T-helper 2 cell (primary cell): ENCODE measurements at places on chromosomes 12 and 14.
A peak's percentile ranks its signal among the peaks of the same experiment; 100 is the strongest.

DNA sequence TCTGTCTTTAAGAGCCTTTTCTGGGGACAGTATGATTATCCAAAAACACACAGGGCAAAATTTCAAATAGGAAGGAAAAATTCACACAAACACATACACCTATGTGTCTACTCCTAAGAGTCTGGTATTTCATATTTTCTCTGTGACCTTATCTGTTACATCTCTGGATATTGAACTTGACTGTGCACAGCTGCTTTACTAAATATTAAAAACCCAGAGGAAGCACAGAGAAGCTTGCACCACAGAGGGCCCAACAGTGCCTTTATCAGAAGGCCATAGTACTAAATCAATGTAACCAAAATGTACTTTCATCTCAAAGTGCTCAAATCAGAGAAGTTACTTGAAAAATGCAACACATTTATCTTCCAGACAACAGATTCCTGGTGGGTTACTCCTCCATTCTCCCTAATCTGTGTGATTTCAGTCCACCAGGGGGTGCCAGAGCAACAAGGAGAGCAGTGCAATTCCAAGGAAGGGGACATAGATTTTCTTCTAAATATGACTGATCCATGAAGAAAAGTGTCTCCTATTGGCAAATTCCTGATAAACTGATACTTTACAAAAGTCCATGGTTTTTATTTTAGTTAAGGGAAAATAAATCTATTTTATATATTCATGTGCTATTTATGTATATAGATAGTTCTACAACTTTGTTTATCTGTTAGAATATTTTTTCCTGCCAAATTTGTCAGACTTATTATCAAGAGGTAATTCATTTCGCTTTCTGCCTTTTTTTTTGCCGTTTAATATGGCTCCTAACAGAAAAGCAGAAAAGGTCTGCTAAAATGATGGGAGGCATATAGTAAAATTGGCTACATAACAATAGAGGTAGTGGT, 617.6 kb downstream of the LRFN5 start:
- no peak for DNase-seq

DNA sequence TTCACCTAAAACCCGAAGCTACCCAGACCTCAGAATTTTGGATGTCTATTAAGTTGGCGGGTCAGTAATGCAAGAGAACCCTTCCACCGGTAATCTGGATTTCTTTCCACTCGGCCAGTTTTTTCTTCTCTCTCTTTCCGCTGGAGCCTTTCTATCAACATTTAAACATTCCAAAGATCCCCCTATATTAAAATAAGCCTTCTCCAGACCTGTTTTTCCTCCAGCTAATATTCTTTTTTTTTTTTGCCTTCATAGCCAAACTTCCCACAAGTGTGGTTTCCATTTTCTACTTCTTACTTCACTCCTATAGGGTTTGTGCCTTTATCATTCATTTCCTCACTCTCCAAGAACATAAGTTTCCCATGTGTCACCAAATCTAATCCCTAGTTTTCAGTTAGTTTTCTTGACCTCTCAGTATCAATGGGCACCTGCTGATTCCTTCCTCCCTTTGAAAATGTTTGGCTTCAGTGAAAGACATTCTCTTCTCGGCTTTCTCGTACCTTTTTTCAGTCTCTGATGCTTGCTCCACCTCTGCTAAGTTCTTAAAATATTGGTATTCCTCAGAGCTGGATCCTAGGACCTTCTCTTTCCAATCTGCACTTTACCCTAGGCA, 583 bp upstream of the SDR39U1 start:
- DNase-seq, result no peak

DNA sequence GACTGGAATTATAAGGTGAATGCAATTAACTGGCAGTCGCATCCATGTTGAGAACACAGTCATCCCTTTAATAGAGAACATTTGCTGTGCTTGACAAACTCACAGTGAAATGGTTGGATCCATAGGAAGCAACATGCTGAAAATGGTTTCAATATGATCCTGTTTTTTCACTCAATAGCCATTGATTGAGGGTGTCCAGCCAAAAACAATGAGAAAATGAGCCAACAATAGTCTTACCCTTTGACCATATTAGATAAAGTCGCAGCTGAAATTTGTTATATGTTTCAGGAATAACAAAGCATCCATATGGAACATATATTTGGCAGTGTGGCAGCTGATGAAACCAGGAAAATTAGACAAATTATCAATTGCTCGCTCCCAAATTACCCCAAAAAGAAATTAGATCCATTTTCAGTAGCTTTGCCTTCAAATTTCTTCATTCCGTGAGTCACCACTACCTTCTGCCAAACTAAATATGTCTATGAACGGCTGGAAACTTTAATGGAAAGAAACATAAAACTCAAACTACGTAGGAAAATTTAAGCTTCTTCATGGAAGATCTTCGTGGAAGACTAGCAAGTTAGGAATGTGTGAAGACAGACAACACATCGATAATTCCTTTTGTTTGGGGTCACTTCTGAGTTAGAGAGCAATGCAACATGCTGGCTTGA, 17.4 kb downstream of the IGF1 start:
- no peak for DNase-seq

- no peak for DNase-seq
Measured at GRCh38 chr12:91651728-91652127, 469.1 kb upstream of the DCN start.

DNA sequence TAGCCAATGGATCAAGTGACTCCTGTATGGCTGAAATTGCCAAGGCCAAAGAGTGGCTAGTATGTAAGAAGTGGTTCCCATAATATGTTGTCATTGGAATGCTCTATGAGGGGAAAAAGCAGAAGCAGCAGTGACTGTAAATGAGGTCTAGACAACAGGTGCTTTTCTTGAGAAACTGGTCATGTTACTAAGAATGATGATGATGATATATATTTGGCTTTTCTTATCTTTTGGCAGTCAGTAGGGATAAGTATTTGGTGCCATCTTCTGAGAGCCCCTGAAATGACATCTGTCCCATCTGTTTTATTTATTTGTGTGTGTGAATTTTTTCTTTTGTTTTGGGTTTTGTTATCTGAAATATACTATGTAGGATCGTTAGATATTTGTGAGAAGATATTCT, 141.7 kb downstream of the SYT1 start:
- DNase-seq, result no peak

DNA sequence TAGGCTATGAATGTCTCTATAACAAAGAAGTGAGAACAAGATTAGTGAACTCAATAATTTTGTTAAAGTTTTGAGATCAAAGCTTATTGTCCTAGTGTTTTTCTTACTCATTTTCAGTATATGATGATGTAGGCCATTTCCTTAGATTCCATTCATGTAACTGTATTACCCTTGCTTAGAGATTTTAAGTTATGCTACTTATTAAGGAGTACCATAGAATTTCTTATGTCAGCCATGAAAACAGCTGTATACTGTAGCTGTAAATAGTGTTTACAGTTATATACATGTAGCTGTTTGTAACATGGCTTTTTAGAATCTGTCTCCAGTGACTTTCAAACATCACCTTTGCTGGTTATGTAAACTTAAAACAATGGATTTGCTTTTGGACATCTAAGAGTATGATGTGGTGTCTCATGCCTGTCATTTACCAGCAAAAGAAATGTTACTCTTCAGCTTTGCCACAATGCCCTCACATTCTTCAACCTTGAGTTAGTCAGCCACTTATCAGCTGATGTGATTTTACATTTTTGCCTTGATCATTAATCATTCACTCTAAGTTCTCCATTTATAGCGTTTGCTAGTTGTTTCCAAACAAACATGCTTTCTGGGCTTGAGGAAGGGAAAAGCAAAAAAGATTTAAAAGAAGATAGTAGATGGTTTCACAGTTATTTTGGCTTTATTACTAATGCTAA, 55.5 kb downstream of the SLC16A7 start:
- no peak for DNase-seq

- DNase-seq, result no peak
Measured at GRCh38 chr12:107662484-107662883, 23.1 kb upstream of the PWP1 start.

- DNase-seq, result no peak
Measured at GRCh38 chr14:97697772-97698171, 900.6 kb downstream of the VRK1 start.

GRCh38 chr12:103877934-103878510, 37.0 kb upstream of the NT5DC3 start:
- DNase-seq, result peak; percentile 24

DNA sequence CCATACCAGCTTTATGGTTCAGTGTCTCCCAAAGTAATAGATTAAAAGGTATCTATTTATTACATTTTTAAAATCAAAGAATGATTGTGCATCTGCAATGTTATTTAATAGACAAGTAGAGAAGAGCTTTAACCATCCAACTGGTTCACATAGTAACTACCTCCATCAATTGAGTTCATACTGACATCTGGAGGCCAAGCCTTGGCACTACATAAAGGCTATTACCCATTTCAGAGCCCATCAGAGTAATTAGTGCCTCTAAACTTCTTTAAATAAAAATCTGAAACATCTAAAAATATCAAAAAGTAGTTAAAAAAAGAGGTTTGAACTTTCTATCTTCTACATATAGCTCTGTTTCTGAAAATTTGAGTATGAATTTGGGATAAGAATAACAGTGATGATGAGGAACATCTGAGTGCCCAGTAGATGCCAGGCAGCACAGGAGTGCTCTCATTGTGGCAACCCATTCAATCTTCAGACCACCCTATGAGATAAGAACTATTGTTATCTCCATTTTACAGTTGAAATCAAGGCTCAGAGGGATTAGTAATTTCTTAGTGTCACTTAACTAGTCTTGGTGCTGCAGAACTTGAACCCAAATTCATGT, 132.9 kb upstream of the DAAM1 start:
- no peak for DNase-seq
